Panc1 (cell line): ENCODE measurements at places on chromosomes 12 and 14.

DNA sequence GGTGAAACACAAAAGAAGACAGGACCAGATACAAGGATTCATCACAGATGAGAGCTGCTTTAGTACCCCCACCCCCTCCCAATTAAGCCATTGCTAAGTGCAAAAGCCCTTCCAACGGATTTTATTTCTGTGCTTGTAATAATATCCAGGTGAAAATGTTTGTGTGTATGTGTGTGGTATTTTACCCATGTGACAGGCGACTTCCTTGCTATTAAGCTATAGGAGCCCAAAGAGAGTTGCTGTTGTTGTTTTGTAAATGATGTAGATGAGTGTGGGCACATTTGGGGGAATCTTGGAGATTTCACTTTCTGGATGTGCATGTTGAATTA is 3.2 kb upstream of the HOXC4 start:
- no peak for DNase-seq

DNA sequence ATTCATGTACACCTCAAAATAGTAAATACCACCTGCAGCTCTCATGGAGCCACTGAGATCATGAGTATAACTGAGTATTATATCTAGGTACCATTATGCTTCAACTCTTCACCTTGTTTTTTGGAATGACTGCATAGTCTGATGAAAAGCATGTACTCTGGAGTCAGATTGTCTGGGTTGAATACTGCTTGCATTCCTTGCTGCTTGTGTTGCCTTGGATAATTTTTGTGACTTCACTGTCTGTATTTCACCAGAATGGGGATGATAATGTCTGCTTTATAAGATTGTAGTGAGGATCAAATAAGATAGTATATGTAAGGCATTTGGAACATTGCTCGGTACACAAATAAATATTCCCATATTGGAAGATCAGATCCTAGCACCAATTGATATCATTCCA is 54.2 kb downstream of the SUSD6 start:
- no peak for DNase-seq

GRCh38 chr12:75725521-75726111 is 214.2 kb upstream of the KRR1 start:
- DNase-seq, result no peak

DNA sequence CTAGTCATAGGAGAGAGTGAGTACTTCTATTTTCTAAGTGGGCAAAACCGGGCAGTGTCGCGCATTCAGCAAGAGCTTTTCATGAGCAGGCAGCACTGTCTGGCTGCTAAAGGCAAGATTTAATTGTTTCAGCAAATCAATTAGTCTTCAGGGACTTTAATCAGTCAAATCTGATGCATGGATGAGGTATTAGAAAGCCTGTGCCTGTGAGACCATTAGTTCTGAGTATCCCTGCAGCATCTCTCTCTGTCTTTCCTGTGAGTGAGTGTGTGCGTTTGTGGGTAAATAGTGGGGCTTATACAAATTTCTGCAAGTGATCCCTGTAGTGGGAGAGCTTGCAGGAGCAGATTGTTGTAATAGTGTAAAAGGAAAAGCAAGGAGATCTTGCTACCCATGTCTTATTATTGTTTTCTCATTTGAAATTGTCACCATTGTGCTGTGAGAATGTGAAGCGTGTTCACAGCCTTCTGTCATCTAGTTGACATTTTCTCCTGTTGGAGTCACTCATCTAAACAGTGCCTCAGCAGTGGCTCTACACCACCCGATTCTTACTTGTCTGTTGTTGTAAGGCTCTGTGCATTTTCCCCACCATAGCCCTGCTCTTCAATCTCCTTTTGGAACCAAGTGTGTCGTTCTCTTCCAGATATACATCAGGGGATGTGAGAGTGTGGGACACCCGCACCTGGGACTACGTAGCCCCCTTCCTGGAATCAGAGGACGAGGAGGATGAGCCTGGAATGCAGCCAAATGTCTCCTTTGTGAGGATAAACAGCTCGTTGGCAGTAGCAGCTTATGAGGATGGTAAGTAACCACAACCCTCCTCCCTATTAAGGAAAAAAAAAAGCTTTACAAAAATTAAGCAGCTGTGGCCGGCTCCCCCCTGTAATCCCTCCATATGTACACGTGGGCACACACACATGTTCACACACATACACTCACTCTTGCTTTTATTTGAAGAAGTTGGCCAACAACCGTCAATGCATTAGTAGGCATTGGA is 53.6 kb downstream of the FBXW8 start:
- DNase-seq, result no peak

- no peak for DNase-seq
These were observed 624 bp upstream of the PWP1 start for GRCh38 chr12:107684990-107685359.

DNA sequence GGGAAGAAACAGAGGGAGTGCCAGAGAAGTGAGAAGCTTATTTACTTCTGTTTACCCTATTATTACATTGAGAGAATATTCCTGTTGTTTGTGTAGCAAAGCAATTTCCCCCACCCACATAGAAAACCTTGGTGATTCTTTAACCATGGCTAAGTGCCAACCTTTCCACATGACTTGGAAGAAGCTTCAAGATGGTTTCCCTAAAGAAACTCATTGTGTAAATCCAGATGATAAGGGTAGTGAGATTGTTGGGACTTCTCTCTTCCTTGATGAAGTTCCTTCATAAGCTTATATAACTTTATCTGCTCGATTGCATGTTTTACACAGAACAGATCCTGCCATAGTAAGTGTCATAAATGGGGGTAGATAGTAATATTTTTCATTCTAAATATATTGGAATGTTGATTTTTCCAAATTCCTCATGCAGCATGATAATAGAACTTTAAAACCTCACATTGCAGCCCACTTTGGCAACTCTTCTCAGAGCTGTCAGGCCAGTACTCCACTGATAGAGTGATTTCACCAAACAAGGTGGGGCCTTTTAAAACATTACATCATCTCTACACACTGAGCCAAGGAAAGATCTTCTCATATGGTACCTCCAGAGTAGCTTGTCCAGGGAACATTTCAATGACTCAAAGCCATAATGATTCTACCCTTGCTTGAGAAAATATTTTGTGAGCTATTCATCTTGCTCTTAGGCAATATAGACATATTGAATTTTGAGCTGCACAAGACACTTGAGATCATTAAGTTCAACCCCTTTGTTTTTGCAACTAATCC is 47.8 kb upstream of the KIF21A start:
- DNase-seq, result no peak

DNA sequence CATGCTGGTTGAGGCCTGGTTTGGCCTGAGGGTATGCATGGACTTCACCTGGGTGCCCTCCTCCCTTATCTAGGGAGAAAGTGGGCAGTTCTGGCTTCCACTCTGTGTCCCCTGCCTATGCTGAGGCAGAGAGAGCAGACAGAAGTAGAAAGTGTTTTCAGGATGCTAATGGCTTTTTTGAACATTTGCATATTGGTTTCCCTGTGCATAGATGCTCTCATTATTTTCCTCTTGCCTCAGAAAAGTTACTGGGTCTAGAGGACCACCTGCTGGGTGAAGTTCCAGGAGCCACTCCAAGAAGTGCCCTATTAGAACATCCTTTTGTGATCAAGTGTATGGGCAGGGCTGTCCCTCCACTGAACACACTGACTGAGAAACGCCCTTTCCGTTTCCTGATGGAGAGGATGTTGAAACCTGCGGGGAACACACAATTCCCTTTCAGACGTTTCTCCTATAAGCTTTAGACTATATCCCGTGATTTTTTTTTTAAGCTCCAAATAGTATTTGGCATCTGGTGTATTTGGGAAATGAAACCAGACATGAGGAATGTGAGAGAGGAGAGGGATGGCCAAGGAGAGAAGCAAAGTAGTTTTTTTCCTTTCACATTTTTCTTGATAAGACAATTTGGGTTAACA is 66.6 kb downstream of the DAAM1 start:
- no peak for DNase-seq

DNA sequence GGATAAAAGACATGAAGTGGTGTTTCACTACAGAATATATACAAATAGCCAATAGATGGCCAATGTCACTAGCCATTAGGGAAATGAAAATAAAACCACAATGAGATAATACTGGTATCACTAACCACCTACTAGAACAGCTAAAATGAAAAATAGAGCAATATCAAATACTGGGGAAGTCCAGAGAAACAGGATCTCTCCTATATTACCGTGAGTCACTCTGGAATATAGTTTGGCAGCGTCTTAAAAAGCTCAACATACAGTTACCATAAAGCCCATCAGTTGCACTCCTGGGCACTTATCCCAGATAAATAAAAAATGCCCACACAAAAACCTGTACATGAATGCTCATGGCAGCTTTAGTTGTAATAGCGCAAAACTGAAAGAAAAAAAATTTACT is 101.7 kb downstream of the TMTC1 start:
- DNase-seq, result no peak

DNA sequence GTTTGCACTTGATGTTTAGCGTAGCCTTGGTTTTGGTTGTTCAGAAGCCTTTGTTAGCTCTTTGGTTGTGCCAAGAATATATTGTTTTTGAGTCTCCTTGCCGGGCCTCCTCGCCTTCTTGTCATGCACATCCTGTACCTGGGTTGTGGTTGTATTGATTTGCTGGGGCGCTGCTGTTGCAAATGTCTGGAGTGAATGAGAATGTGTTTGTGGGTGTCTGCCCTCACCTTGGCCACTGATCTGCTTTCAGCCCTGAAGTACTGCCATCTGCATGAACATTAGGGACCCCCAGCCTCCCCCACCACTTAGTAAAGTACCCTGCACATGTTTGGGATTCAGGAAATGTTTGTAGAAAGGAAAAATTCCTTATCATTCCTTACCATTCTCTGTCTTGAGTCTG is 16.5 kb downstream of the PRKCH start:
- no peak for DNase-seq

- no peak for DNase-seq
These were observed 161.0 kb downstream of the SAMD4A start for GRCh38 chr14:54727929-54728328.

- no peak for DNase-seq
These were observed 432.6 kb downstream of the C12orf50 start for GRCh38 chr12:87596636-87597035.

GRCh38 chr12:100234591-100235304 is 32.1 kb downstream of the DEPDC4 start:
- peak; percentile 17 for DNase-seq

DNA sequence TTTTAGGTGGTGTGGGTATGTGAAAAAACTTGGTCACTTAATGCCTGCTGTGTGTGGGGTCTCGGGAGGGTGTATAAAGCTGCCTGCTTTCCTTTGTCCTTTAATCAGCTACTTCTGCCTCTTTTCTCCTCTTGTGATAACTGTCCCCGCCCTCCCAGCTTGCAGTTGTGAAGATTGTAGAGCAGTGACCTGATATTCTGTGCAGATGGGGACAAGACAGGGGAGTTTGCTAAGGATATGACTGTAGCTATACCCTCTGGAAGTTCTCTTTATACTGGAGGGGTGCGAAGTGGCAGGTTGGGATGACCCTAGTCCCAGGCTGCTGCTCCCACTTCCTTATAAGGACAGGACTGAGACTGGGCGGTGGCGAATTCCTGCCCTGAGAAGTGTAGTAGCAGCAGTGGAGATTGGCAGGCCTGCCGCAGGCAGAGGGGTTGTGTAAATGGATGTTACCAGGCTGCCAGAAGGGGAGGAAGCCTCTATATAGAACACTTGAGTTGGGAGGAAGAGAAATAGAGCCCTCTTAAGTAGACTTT is 835 bp downstream of the MYL6 start:
- no peak for DNase-seq

DNA sequence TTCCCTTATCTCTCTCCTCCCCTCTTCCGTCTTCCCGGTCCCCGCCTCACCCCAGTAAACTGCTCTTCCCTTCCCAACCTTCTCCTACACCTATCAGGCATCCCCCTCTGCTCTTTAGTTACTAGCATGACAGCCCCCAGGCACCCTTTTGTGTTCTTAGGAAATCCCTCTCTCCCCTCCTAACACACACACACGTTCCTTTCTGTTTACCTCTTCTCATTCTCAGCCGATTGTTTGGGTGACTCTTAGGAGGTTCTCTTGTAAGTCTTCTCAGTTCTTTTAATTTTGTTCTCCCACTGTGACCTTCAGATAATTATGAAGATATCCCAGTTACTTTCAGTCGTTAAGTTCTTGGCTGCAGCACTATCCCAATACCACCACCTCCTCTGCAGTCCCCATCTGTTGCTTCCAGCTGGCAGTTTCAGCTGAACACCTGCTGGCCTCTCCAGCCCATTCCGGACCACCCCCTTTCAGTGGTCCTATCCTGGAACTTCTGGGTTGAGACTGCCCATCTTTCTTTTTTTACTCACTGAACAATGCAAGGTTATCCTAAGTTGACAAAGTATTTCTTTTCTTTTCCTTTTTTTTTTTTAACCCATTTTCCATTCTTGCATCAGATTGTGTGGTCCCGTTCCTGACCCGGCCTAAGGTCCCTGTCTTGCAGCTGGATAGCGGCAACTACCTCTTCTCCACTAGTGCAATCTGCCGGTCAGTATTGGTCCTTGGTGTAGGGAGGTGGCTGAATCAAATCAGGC is 711 bp downstream of the MARS1 start:
- DNase-seq, result no peak

DNA sequence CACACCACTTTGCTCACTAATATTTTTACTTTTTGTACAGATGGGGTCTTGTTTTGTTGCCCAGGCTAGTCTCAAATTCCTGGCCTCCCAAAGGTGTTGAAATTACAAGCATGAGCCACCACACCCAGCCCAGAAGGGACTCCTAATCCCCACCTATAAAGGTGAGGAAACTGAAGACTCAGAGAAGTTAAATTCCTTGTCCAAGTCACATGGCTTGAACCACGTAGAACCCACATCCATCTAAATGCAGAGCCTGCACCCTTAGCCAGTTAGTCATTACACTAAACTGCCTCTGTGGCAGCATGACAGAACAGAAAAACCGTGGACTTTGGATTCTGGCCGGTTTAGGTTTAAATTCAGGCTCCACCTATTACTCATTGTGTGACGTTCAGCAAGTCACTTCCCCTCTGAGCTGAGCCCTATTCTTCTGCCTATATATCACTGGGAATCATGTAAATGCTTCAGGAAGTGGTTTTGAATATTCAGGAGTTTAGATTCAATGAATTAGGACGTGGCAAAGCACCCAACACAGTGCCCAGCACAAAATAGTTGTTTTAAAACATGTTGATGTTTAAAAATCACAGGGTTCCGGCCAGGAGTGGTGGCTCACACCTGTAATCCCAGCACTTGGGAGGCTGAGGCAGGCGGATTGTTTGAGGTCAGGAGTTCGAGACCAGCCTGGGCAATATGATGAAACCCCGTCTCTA is 3.0 kb upstream of the CORO1C start:
- DNase-seq, result no peak
